Fibroblast of skin of back (primary cell): ENCODE measurements at places on chromosomes 5 and 9.

DNA sequence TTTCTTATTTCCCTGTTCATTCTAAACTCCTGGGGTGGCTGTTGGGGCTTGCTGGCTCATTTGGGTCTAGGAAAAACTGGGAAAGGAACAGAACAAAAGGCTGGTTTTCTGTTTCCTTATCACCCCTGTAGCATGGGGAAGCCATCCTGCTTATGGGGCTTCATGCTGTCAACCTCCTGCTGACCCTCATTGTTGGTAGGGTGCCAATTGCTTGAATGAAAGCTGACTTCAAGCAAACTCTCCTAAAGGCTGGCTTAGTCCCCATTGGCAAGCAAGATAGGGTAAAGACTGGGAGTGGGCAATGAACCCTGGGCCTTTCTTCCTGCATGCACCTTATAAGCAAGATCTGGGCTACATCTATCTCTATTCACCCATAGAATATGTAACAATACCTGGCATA is 511.6 kb downstream of the DMAC1 start:
- DNase-seq = no peak

DNA sequence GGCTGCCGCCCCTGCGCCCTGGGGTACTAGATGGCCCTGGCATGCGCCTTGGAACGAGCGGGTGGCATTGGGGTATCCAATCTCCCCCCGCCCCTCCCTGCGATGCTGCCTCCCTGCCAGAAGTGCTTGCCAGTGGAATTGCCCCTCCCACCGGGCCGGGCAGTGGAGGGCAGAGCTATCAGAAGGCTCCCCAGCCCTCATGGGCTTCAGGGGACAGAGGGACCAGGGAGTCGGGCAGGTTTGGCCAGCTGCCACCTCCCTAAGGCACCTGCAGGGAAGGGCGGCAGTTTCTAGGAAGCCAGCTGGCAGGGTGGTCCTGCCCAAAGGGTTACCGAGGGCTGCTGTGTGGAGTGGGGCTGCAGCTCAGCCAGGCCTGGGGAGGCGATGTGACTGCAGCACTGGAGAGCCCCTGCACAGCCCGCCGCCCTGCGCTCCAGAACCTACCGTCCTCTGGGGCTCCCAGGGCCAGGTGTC is 52.8 kb upstream of the EGFL7 start:
- DNase-seq = no peak

- DNase-seq = no peak
These were observed 14.3 kb downstream of the CDC14B start for GRCh38 chr9:96605328-96605727.

GRCh38 chr5:43514471-43514815 is 505 bp downstream of the C5orf34 start:
- peak; percentile 72 for DNase-seq

- peak; percentile 93 for DNase-seq
These were observed 88.2 kb downstream of the LIFR start for GRCh38 chr5:38468202-38468673.

- DNase-seq = peak; percentile 69
These were observed 24.2 kb upstream of the GLRX start for GRCh38 chr5:95846554-95847260.

GRCh38 chr5:83246071-83246470 is 168.7 kb downstream of the XRCC4 start:
- no peak for DNase-seq

- DNase-seq = no peak
These were observed 174.2 kb upstream of the PUM3 start for GRCh38 chr9:3018071-3018470.

GRCh38 chr9:99090336-99091130 is 14.4 kb upstream of the TGFBR1 start:
- DNase-seq = no peak

GRCh38 chr9:12060067-12060466 is 633.1 kb upstream of the TYRP1 start:
- no peak for DNase-seq

- DNase-seq = no peak
These were observed 23.7 kb downstream of the IDNK start for GRCh38 chr9:83646500-83647239.

DNA sequence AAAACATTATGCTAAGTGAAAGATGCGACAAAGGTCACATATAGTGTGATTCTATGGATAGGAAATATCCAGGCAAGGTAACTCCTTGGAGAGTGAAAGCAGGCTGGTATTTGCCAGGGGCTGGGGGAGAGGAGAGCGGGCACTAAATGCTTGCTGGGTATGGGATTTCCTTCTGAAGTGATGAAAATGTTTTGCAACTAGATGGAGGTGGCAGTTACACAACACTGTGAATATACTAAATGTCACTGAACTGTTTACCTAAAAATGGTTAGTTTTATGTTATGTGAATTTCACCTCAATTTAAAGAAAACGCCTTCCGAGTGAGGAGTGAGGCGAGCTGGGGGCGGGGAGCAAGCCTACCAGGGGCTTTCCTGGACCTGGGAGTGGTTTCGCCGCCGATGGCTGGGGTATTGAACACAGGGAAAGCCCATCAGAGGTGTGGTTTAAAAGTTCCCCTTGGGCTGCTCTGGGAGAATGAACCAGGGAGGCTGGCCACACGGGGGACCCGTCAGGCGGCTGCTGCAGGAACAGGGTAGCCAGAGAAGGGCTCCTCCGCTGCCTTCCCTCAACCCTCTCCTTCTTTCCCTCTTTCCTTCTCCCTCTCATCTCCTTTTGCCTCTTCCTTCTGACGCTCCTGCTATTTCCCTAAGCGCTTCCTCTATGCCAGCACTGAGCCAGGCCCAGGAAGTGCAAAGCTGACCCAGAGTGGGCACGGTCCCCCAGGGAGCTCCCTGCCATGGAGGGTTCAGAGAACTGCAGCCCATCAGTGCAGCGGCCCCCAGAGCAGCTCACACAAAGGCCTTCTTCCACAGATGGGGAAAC is 4.9 kb downstream of the AKNA start:
- DNase-seq = no peak

GRCh38 chr5:5350101-5350500 is 72.4 kb upstream of the ICE1 start:
- peak; percentile 87 for DNase-seq

GRCh38 chr5:139248826-139249453 is 44.6 kb upstream of the MATR3 start:
- no peak for DNase-seq

DNA sequence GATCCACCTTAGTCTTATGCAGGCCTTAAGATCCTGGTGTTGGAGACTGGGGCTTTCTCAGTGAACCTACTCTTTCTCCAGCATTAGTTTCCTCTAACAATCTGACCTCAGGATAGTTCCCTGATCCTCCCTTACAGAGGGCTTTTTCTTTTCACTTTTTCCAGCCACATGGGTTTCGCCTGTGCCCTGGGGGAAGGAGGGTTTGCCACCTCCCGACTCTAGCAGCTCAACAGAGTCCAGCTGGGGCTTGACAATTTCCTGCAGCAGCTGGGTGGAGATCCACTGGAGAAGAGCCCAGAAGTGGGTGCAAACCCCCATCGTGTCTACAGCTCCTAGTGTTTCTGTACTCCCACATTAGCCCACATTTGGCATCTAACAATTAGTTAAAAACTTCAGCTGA is 7.6 kb upstream of the TMEM252 start:
- DNase-seq = no peak

DNA sequence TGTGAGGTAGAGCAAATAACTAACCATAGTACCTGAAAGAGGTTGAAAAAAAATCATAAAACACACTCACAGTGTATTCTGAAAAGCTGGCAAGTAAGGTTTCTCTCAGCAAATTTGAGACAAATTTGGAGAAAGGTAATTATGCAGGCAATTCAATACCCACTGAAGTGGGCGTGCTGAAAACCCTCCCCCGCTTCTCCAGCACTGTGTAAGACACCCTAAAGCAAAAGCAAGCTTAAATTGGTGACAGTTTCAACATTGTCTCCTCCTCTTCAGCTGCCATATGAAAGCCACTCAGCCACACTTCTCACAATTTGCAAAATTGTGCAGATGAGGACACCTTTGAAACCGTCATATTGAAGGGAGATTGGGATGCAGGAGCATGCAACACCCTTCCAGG is 322.3 kb upstream of the CDH6 start:
- no peak for DNase-seq

DNA sequence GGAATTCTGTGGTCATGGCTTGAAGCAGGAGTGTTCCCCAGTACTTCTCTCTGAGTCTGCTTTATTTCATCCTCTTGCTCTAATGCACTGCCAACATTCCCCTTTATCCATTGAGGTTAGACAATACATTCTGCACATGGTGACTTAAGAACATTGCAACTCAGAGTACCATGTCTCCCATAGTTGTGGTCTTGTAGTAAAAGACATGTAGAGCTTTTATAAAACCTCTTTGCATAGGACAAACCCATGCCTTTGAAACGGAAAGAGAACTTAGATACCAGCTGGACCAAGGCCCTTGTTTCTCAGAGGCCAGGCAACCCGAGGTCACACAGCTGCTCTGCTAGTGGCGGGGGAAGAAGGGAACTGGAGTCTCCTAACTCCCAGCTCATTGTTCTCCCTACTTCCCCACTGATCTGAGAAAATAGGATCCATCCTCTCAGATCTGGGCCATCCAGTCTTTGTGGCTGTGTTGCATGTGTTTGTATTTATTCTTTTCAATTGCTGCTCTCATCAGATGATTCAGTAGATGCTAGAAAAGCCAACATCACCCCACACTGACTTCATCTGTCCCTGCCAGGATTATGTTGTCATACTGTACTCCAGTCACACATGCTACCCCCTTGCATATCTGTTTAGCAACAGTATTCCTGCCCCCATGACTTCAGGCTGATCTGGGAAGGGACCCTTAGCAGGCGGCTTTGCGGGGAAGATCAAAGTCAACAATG is 236.9 kb downstream of the SAXO1 start:
- peak; percentile 67 for DNase-seq

DNA sequence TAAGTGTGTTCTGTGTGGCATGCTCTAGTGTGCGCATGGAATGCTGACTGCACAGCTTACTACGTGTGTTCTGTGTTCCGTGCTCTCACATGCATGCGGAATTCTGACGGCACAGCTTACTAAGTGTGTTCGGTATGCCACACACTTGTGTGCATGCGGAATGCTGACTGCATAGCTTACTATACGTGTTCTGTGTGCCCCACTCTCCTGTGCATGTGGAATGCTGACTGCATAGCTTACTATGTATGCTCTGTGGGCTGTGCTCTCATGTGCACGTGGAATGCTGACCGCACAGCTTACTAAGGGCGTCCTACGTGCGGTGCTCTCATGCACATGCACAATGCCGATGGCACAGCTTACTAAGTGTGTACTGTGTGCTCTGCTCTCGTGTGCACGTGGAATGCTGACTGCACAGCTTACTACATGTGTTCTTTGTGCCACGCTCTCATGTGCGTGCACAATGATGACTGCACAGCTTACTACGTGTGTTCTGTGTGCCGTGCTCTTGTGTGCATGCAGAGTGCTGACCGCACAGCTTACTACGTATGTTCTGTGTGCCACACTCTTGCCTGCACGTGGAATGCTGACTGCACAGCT is 548.9 kb downstream of the IRX1 start:
- DNase-seq = peak; percentile 21

DNA sequence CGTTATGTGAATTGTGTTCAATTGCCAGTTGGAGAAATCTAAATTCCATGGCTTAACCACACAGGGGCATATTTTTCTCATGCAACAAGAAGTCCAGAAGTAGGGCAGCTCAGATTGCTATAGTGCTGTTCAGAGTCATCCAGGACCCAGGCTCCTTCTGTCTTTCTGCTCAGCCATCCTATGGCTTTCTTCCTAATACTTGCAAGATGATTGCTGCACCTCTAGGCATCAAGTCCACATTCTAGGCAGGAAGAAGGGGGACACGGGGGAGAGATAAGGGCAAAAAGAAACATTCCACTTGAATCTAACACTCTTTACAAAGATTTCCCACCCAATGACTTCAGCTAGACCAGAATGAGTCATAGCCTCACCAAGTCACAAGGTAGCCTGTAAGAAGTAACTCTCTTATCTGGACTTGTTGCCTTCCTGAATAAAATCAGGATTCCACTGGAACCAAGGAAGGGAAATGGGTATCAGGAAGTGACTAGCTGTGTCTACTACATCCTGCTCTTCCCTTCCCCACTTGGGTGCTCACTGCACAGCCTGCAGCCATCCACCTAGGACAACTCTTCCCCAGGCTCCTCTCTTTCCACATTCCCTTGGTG is 5.3 kb downstream of the ERAP2 start:
- peak; percentile 79 for DNase-seq

DNA sequence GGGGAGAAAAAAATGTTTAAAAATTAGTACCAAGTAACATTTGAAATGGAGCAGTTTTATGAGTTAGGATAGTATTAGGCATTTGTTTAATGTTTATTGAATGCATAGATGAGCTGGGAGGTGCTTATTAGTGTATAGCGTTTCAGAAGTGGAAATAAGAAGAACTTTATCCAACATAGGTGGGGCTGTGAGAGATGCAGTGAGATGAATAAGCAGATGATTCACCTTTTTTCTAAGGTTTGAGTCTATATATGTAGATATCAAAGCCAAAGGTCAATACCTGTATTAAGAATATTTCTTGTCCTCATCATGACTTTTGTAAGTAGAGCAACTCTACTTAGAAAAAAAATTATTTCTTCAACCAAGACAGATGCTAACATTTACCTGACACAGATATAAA is 54.6 kb upstream of the POU4F3 start:
- no peak for DNase-seq

- no peak for DNase-seq
These were observed 96.5 kb downstream of the GABBR2 start for GRCh38 chr9:98612061-98612752.

- DNase-seq = no peak
These were observed 3.9 kb downstream of the KYAT1 start for GRCh38 chr9:128877852-128878251.

- no peak for DNase-seq
These were observed 896 bp upstream of the PCSK5 start for GRCh38 chr9:75889577-75889976.

GRCh38 chr9:35114840-35115628 is 628 bp downstream of the ATOSB start:
- DNase-seq = peak; percentile 81

DNA sequence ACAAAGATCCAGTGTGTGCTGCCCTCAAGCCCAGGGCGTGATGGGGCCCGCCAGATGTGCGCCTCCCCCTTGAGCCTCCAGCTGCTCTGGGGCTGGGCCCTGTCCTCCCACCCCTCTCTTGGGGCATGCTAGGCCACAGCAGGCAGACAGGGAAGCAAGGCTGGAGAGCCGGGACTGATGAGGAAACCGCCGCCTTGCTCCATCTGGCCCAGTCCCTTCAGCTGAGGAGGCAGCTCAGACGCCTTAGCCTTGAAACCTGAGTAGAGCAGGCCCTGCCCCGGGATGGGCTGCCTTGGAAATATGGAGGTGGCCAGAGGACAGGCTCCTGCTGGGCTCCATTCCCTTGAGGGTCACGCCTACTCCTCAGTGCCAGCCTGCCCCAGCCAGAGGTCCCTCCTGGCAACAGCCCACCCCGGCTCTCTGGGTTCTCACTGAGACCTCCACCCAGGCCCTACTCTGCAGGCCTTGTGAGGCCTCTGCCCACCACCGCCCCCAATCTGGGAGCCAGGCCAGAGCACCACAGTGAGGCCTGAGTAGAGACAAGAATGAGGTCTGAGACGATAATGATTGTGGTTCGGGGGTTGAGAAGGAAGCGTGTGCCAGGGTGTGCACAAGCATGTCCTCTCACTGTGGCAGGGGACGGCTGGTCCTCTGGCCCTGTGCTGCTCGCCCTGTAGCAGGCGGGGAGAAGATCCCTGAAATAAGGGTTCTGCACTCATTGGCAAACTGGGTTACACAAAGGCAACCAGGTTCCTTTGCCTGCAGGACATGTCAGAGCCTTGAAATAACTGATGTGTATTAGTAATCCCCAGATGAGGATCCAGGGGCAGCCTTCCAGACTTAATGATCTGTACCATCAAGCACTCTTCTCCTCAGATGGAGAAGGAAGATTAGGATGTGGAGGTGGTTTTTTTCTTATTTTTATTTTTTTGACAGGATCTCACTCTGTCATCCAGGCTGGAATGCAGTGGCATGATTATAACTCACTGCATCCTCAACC is 30.9 kb downstream of the CXXC5 start:
- DNase-seq = peak; percentile 33
